ENCODE measurements at places on chromosomes 3 and 15.

GRCh38 chr15:79094611-79095021, 4.0 kb upstream of the RASGRF1 start:
- no peak for DNase-seq

DNA sequence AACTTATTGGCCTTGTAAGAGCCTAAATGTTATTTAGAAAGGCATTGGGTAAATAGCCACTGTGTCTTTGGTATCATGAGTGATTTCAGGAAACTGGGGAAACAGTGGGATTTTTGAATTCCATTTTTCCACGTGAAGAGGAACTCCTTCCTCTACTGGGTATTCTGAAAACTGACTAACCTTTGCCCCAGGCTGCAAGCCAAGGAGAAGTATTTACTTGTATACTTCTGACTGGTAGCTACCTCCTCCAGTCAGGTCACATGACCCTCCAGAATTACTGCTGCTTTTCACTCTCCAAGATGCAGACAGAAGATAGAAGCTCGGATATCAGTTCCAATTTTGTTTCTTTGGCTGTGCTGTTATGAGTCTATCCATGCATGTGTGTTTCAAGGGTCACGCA, 50.9 kb upstream of the MAP3K13 start:
- DNase-seq: no peak

- DNase-seq: peak; percentile 17
These were observed 33.0 kb downstream of the CCDC39 start for GRCh38 chr3:180646187-180646790.

DNA sequence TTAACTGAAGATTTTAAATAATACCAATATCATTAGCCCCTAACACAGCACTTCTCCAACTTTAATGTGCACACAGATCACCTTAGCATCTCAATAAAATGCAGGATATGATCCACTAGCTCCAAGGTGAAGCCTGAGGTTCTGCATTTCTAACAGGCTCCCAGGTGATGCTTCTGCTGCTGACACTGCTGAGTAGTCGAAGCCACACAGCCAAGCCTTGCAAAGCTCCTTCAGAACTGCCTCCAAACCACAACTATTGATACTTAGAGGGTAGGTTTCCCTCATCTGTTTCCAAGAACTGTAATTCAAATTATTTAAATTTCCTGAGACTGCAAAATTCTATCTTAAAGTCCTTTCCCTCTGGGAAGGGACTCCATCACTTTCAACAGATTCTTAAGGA, 3.9 kb downstream of the RIOX2 start:
- DNase-seq: no peak

GRCh38 chr3:72223116-72223515, 438.2 kb upstream of the PROK2 start:
- DNase-seq: no peak

DNA sequence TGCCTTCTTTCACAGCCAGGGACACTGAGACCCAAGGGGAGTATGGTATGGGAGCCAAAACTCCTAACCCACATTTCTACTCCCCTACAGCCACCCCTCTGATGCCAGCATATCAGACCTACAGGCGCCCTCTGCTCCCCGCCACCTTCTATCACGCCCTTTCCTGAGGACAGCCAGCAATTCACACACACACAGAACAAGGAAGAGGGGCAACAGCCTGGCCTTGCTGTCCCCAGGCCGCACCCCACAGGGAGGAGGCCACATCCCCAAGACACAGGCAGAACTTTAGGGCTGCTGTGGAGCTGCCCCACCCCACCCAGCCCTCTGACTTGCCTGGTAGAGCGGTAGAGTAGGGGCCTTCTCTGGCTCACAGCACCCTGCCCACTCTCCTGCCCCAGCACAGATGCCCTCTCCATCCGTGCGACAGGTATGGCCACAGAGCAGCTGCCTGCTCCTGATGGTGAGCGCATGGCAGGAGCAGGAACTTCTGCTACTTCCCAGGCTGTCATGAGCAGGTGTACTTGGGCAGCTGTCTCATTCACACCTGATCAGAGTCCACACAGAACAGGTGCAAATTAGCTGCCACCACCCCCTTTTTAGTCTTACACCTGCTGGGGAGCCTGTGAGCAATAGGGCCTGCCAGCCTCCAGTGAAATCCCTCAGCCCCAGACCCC, 33.4 kb downstream of the CCDC33 start:
- DNase-seq: no peak

DNA sequence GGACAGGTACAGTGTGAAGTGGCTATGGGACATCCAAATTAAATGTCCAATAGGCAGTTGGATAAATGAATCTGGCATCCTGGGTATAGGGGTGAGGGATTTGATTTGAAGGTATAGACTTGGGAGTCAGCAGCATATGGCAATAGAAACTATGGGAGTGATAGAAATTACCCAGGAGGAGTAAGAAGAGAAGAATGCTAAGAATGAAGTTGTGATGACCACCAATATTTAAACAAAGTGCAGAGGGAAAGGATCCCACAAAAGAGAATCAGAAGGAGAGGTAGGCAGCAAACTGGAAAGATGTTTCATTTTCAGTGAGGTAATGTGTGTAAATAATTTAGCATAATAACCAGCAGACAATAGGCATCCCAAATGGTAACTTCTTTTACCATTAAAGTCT, 13.8 kb upstream of the MSL2 start:
- no peak for DNase-seq

DNA sequence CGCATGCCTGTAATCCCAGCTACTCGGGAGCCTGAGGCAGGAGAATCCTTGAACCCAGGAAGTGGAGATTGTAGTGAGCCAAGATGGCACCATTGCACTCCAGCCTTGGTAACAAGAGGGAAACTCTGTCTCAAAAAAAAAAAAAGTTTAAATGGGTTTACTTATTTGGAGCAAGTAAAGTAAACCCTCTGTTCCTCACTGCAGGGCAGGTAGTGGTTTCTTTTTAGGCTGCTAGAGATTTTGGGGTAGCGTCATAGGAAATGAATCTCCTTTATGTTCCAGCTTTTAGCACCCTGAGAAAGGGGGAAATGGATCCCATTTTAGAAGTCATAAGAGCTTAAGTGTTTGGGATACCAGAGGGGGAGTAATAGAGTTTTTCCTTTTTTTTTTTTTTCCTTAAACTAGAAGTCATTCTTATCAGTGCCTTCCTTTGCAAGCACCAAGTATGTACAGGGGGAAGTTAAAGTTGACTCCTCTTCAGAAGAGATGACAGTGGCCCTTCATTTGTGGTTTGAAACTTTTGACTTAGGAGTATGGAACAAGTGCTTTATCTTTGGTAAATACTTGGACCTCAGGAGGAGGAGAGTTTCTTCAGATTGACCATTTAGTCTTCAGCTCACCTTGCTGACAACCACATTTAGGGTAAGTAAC, 8.0 kb downstream of the PXK start:
- no peak for DNase-seq

DNA sequence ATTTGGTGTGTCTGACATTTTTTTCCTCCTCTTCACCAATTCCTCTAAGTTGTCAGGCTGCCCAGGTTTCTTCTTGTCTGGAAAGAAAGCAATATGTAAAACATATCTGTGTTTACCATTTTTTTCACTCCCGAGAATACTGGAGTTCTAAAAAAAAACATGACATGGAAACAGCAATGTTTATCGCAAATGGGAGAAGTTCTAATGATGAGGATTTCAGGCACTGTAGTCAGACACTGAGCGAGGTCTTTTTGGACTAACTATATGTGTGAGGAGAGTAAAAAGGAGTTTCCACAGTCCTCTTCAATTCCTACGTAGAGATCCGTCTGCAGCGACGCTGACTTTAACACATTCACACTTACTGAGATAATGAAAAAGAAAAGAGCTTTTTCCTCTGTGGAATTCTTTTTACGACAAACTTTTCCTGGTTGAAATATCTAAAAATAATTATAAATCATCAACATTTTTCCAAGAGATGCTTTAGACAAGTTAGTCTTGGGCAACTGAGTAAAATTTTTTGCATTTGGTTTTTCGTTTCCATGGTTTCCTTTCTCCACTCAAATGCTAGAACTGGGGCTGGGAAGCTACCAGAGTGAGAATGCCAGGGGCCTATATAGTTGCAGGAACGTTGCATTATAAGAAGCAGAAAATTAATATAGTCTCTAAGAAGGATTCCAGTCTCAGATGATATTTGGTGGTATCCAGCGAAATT, 8.4 kb upstream of the SETMAR start:
- no peak for DNase-seq

GRCh38 chr3:10471054-10471688, 34.2 kb downstream of the ATP2B2 start:
- no peak for DNase-seq

DNA sequence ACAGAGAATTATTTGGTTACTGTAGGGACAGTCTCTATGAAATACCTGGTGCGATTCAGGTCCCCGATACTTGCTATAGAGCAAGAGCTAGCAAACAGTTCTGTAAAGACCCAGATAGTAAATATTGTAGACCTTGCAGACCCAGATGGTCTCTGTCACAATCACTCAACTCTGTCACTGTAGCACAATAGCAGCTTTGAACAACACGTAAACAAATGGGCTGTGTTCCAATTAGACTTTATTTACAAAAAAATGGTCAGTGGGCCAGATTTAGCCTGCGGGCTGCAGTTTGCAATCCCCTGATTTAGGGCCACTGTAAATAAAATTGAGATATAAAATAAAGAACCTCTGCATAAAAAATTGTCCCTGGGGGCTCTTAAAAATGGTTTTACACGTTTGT, 127.7 kb downstream of the SV2B start:
- DNase-seq: no peak

- no peak for DNase-seq
These were observed 15.3 kb downstream of the PLXNB1 start for GRCh38 chr3:48414376-48415250.
